ENCODE measurements at places on chromosomes 12 and 14.

- DNase-seq = no peak
Measured at GRCh38 chr12:112938751-112939150, 477 bp downstream of the OAS3 start.

DNA sequence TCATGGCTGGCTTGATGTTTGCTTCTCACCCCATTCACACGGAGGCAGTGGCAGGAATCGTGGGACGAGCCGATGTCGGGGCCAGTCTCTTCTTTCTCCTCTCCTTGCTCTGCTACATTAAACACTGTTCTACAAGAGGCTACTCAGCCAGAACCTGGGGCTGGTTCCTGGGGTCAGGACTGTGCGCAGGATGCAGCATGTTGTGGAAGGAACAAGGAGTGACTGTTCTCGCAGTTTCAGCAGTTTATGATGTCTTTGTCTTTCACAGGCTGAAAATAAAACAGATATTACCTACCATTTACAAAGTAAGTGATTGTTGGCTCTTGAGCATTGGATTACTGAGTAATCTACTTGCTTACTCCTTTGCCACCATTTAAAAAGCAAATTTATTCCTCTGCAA is 170.6 kb downstream of the TMTC2 start:
- DNase-seq = no peak

DNA sequence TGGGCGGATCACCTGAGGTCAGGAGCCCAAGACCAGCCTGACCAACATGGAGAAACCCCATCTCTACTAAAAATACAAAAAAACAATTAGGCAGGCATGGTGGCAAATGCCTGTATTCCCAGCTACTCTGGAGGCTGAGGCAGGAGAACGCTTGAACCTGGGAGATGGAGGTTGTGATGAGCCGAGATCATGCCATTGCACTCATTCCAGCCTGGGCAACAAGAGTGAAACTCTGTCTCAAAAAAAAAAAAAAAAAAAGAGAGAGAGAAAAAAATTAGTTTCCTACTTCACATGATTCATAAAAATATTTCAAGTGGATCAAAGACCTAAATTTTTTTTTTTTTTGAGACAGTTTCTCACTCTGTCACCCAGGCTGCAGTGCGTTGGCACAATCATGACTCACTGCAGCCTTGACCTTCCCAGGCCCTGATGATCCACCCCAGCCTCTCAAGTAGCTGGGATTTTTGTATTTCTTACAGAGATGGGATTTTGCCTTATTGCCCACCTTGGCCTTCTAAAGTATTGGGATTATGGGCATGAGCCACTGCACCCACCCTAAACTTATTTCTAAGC is 24.9 kb downstream of the FCF1 start:
- no peak for DNase-seq

GRCh38 chr12:72098622-72099021 is 160.0 kb downstream of the TPH2 start:
- DNase-seq = no peak

GRCh38 chr14:39015360-39015961 is 87.6 kb downstream of the SEC23A start:
- DNase-seq = no peak

- DNase-seq = no peak
Measured at GRCh38 chr14:101118233-101118632, 214.7 kb upstream of the RTL1 start.

GRCh38 chr12:58917699-58918468 is 2.4 kb downstream of the LRIG3 start:
- no peak for DNase-seq

GRCh38 chr12:58529897-58530741 is 390.2 kb downstream of the LRIG3 start:
- no peak for DNase-seq

DNA sequence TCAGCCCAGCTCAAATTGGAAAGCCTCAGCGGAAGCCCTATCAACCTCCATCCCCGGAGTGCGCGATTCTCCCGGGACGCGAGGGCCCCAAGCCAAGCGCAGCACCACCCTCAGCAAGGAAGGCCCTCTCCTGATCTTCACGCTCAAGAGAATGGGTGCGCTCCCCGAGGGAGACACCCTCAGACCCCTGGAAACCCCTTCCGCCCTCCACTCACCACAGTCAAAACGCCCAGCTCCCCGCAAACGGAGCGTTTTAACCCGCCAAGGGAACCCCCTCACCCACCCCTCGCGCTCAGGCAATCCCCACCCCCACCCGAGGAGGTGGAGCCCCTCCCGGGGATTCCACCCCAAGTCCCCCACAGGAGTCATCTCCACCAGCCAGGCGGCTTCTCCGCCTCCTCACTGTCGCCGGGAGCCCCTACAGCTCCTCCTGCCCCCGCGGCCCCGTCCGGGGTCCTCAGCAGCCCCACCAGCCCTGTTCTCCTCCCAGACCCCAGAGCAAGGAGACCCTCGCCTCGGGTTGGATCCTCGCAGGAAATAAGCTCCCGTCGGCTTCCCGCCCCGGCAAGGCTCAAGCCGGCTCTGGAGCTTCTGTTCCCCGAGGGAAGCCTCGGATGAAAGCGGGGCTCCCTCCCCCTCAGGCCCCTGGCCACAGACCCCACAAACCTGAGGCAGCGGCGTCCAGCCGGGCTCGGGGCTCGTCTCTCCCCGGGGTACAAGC is 507 bp downstream of the BAZ2A start:
- DNase-seq = no peak

DNA sequence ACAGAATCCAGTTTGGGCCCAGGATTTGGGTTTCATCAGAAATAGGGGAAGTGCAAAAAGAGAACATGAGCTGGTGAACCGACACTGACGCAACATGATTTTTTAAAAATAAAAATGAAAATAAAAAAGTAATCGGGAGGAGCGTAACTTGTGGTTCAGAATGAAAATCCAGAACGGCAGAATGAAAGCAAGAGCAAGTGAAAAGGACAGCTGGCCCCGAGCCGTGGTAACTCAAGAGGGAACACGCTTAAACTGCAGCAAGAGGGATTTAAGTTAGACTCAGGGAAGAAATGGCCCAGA is 1.6 kb downstream of the SLC6A12 start:
- no peak for DNase-seq

All from cortex of kidney (tissue), 1 donor.